ENCODE measurements at places on chromosomes 12 and 14.

GRCh38 chr12:102010265-102010994 lies 51.4 kb downstream of the WASHC3 start:
- peak; percentile 52 for DNase-seq

GRCh38 chr14:32350020-32350419 lies 20.9 kb downstream of the AKAP6 start:
- no peak for DNase-seq

GRCh38 chr14:26206640-26207039 lies 391.2 kb downstream of the NOVA1 start:
- no peak for DNase-seq

- DNase-seq = no peak
These were observed 130.3 kb upstream of the RASSF8 start for GRCh38 chr12:25828188-25828587.

DNA sequence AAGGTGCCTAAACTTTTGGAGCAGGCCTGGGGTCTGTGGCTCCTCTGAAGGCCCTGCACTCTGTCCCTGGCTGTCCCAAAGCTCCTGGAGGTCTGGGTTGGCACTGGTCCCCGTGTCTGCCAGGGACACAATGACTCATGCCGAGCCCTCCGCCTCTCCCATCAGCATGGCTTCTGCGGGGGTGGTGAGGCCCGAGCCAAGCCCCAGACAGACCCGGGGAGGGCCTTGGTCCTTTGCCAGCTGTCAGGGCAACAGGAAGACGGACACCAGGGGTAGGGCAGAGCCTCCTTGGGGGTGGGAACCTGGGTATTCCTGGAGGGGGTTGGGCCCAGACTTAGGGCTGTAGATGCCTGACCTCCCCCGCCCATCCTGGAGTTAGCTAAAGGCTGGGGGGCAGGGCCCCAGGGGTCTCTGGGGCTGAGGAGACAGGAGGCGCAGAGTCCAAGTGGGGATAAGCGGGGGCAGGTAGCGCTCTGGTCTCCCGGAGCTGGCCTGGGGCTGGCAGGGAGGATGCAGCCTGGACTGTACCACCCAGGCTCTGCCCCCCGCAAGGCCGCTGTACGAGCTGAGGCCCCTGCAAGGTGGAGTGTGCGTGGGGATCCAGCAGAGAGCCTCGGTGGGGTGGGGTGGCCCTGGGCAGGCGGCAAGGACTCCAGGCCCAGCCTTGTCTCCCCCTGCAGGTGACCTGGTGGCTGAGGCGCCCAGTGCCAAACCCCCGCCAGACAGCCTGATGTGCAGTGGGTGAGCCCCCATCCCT lies 16.4 kb upstream of the PUS1 start:
- no peak for DNase-seq

- no peak for DNase-seq
These were observed 2.0 kb upstream of the NTF3 start for GRCh38 chr12:5429741-5430557.

DNA sequence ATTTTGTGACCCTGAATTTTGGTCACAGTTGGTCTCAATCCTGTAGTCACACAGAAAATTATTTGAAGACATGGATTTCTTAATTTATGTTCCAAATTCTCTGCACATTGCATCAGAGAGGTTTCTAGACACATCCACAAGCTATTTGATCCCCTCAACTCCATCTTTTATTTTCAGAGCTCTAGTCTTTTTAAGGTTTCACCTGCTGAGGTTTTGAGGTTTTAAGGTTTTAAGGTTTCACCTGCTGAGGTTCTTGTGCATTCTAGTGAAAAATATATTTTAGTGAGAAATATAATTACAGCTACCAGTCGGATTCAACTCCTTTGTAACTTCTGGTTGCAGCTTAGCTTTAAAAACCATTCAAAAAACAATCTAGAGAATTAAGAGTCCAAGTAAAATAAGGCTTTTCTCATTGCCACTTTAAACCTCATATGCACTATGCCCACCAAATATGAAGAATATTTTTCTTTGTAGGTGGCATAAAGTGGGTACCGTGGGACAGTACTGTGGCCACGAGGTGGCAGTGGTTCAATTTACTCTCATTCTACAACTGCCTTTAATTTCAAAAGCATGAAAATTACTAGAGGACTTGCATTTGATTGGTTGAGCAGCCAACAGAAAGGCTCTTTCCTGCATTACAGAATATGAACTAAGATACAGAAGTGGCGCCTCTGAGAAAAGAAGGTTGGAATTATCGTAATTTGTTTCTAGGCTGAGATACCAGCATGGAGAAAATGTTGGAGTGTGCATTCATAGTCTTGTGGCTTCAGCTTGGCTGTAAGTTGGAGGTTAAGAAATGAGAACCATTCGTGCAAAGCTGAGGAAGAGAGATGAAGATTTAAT lies 366.5 kb upstream of the OR4E1 start:
- peak; percentile 34 for DNase-seq

DNA sequence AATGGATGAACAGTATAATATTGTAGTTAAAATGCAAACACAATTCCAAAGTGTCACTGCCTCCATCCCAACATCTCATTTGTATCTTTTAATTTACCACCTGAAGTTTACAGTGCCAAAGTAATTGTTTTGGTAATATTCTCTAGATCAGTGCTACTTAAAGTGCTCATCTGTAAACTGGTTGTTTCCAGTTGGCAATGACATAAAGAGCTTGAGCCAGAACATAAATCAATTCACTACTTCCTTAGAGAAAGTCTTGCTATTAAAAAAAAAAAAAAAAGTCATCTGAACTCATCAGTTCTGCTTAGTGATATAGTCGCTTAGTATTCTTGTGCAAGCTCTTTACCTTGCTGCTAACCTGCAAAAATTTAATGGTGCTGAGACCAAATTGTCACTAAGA lies 16.4 kb downstream of the PLCZ1 start:
- no peak for DNase-seq

GRCh38 chr14:21917699-21918436 lies 244.2 kb upstream of the OR4E1 start:
- peak; percentile 45 for DNase-seq

All from CD4-positive, alpha-beta T cell treated with Interleukin-15 for 1 hour (primary cell).